ENCODE measurements at places on chromosomes 7 and 10. TPM values are rescaled to one million over a fixed set of nuclear protein-coding genes. Genes with fewer than 3 reads are reported as not detected.

The CCT6A gene
- total RNA-seq: 130 TPM

The ITPRID1 gene
- total RNA-seq: not detected

The HTRA1 gene
- 12.2 TPM for total RNA-seq

DNA sequence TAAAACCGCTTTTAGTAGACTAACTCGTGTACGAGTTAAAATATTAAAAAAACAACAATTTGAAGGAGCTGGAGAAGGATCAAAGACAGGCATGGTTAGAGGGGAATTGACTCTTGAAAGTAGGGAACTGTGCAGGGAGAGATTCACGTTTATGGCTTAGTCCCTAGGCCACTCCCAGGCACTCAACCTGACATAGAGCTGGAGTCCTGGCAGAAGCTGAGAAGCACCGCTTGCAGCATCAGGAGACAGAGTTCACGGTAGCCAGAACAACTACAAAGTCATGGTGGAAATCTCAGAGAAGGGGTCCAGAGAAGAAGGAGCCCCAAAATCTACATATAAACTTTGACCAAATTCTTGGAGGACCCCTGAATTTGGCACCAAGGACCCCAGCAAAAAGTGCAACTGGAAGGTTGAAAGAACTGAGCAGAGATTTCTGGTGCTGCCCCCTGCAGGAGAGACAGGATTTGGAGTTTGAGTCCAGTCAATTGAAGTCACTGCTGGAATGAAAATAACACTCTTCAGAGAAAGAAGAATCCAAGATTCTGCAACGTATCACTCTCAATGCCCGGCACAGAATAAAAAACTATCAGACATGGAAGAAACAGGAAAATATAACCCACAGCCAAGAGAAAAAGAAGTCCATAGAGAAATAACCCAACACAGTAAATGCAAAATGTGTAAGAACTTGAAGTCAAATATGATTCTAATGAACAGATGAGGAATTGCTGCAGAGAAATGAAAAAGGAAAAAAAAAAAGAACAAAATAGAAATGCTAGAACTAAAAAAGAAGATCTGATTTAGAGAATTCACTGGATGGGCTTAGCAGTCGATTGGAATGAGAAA lies 493.3 kb upstream of the PODXL start:
- no peaks in the 10 kb centered on the region for H3K36me3 ChIP-seq
- peaks cover 65% of the 10 kb centered on the region for H3K27me3 ChIP-seq
- H3K27ac ChIP-seq: no peak overlapping the region
- H3K4me3 ChIP-seq: no peak overlapping the region

The RARRES2 gene
- total RNA-seq: 24.9 TPM

DNA sequence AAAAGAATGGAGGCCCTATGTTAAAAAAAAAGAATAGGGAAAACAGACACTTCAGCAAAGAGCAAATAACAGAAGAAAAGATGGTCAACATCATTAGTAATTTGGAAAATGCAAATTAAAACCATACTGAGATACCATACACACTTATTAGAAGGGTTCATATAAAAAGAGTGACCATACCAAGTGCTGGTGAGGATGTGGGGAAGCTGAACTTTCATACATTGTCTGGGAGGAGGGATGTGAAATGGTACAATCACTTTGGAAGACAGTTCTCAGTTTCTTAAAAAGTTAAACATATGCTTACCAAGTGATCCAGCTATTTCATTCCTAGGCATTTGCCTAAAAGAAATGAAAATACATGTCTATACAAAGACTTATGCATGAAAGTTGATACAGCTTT lies 194.4 kb downstream of the CXCL12 start:
- H3K27me3 ChIP-seq: no peaks in the 10 kb centered on the region
- H3K36me3 ChIP-seq: no peaks in the 10 kb centered on the region
- no peak overlapping the region for H3K27ac ChIP-seq
- peaks cover 4% of the 10 kb centered on the region for H3K4me1 ChIP-seq
- no peak overlapping the region for H3K4me3 ChIP-seq

The CARD11 gene
- 9.8 TPM for total RNA-seq

The ZNF503 gene
- 58.3 TPM for total RNA-seq

DNA sequence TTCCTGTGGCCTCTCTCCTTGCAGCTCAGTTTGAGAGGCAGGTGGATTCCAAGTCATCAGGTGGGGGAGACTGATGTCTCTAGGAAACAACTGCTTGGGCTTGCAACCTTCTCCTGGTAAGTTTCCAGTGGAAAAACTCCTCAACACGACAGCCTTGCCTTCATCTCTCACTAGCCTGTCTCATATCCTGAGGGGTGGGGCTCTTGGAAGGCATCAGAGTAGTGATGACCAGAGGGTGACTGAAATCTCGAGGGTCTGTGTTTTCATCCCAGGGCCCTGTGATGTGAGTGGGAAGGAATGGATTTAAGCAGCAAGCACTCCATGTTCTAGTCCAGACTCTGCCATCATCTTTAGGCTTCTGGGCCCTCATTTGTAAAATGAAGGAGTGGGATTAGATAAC lies 107.0 kb downstream of the NRP1 start:
- H3K36me3 ChIP-seq: peaks cover 38% of the 10 kb centered on the region
- peaks cover 44% of the 10 kb centered on the region for H3K4me1 ChIP-seq

DNA sequence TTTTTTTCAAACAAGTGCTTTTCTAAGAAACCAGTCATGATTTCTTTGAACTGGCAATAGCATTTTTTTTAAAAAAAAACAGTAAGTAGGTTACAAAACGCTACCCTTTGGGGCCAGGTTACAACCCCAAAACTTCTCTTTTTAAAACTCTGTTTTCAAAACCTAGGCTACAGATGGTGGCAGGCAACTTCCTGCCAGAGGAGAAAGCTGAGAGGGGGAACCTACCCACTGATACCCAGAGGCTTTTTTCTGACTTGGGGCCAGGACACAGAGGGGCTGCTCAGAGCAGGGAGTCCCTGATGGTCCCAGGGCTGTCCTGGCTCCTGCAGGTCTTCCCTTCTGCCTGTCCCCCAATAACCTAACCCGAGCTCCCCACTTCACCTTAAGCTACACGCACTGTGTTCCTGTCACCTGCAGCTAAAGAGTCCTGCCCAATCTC lies 6.9 kb downstream of the STN1 start:
- no peak overlapping the region for H3K27ac ChIP-seq
- no peak overlapping the region for H3K4me3 ChIP-seq
- DNase-seq: no peak
- peaks cover 11% of the 10 kb centered on the region for H3K36me3 ChIP-seq

DNA sequence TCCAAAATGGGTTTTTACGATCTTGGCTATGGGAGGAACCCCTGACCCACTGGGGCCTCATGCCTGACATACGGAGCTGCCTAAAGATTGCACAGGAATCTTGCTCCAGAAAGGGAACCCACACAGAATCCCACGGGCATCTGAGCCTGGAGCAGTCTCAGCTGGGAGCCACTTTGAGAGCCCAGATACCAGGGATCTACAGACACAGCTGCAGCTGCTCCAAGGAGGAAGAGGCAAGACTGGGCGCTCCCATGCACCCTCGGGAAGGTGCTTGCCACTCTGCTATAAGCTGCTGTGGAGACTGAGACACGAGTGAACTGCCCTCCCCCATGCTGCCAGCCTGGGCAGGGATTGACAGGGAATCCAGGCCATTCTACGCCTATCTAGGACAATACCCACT lies 202.5 kb downstream of the REEP3 start:
- DNase-seq: no peak
- H3K27ac ChIP-seq: no peak overlapping the region

DNA sequence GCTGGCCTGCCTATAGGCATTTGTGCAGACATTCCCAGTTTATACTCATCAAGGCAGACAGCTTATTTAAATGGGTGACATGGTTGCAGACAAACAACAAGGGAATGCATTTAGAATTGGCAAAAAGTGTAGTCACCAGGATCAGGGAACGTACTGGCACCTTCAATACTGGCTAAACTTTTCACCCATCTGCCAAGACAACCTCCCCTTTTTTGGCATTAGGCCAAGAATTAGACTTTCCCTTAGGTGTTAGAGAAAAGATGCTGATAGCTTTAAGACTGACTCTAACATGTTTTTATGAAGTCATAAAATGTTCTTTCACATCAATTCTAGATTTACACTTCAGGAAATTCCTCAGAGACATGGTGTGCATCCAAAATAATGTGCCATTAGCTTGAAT lies 365.9 kb downstream of the PHTF2 start:
- peaks cover 5% of the 10 kb centered on the region for H3K36me3 ChIP-seq
- H3K4me3 ChIP-seq: no peak overlapping the region
- H3K27ac ChIP-seq: no peak overlapping the region
- no peaks in the 10 kb centered on the region for H3K27me3 ChIP-seq
- no peak for DNase-seq
- H3K4me1 ChIP-seq: peaks cover 13% of the 10 kb centered on the region

All from mesothelial cell of epicardium (in vitro differentiated cells).